GM06990 (cell line): ENCODE measurements at places on chromosomes 13 and 19.

GRCh38 chr19:14582894-14583340, at the start of gene CLEC17A:
CLEC17A (plus strand) TSS chr19:14583084; CDS start chr19:14583161, 77 bp downstream.
- DNase-seq: peak; percentile 83

DNA sequence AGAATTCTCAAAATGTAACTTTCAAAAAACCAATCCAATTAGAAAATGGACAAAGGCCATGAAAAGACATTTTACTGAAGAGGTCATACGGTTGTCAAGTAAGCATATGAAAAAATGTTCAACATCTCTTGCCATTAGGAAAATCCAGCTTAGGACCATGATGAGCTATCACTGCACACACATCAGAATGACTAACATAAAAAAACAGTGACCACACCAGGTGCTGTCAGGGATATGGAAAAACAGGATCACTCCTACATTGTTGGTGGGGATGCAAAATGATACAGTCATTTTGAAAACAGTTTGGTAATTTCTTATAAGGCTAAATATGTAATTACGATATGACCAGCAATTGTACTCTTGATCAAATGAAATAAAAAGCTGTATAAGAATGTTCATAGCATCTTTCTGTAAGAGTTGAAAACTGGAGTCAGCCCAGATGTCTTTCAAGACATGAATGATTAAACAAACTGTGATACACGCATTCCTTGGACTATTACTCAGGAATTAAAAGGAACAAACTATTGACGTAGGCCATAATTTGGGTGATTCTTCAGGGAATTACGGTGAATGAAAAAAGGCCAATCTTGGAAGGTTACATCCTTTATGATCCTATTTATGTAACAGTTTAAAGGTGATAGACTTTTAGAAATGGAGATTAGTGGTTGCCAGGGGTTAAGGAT, 26.9 kb upstream of the RCBTB2 start:
- no peak for DNase-seq

GRCh38 chr19:17235300-17235970, 9.4 kb downstream of the OCEL1 start:
- DNase-seq: peak; percentile 84

- DNase-seq: no peak
Observed at GRCh38 chr13:25111585-25111956, 15.6 kb downstream of the PABPC3 start.

DNA sequence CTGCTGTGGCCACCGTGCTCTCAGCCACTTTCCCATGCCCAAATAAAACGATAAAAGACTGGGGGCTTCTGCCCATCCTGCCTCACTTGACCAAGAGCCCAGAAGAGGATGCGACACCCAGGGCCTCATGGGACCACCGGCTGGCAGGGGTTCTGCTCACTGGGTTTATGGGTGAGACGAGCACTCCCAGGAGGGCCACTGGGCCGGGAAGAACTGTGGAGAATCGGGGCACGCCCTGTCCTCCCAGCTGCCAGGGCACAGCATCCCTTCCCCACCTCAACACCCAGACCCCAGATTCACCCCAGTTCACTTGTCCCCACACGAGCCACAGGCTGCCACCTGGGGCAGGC, 4.7 kb upstream of the F10 start:
- no peak for DNase-seq
